IMR-90 (cell line): ENCODE measurements at places on chromosomes 1 and 21. TPM values are rescaled to one million over a fixed set of nuclear protein-coding genes. Genes with fewer than 3 reads are reported as not detected.
A peak's percentile ranks its signal among the peaks of the same experiment; 100 is the strongest.

DNA sequence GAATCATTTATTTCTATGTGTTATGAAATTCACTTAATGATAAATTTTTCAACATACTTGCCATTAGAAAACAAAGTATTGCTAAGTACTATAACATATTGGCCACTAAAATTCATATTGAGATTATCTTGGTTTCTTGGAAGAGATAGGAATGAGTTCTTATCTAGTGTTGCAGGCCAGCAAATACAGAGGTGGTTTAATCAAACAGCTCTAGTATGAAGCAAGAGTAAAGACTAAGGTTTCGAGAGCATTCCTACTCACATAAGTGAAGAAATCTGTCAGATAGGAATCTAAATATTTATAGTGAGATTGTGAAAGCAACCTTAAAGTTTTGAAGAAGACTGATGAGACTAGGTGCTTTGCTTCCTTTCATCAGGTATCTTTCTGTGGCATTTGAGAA is 37.9 kb upstream of the FOXE3 start:
- H3K4me1 ChIP-seq = peaks cover 8% of the 10 kb centered on the region
- peaks cover 11% of the 10 kb centered on the region for H3K36me3 ChIP-seq
- H3K27ac ChIP-seq = no peak overlapping the region
- H3K27me3 ChIP-seq = no peaks in the 10 kb centered on the region

- H3K36me3 ChIP-seq = no peaks in the 10 kb centered on the region; the same call in 1 of the 2 replicates
- peak overlapping the region; percentile 98 for H3K27ac ChIP-seq
- peak; percentile 48 for DNase-seq
- H3K4me3 ChIP-seq = peak overlapping the region; percentile 78
- no peaks in the 10 kb centered on the region for H3K27me3 ChIP-seq
These were observed 1.0 kb downstream of the EGLN1 start for GRCh38 chr1:231420959-231421545.

DNA sequence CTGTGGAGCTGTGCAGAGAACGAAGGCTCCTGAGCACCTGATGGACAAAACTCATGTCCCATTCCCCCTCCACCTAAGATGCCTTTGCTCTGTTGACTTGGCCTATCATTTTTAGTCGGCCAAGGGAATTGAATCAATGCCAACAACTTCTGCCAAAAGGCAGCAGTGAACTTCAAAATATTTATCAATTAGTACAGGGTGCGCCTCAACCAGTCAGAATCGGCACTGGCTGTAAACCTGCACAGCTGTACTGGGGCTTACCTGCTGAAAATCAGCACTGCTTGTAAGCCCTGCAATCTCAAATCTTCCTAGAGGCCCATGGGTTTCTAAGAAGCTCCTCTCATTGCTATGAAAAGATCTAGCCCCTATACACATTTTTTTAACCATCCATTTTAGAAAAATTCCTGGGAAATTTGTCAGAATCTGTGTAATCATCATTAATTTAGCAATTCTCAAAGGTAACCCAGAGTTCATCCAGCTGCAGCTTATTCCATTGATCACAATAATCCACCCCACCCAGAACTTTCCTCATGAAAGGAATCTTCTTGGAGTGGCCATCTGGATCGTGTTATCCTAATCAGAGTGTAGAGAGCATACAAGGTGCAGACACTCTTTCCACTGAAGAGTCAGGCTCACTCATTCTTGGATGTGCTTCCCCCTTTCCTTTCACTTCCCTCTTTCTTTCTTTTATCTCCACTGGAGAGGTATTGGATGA is 40.2 kb downstream of the ADAMTS1 start:
- no peak overlapping the region for H3K27ac ChIP-seq
- H3K27me3 ChIP-seq = no peaks in the 10 kb centered on the region

DNA sequence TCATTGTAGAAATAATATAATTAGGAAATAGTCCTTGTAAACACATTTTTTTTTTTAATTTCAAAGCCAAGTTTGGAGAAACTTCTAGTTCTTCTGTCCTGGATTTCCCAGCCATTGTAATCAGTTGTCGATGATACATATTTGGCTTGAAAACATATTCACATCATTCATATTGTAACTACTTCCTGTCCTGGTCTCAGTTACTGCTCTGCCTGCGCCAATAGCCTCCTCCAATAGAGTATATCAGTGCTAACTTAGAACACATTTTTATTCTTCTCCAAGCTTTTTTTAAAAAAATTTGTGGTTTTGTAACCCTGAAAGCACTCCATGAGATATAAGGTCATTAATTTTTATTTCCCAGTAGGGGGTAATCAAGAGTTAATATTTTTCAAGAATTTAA is 46.1 kb upstream of the FMO2 start:
- H3K4me3 ChIP-seq = no peak overlapping the region
- H3K27me3 ChIP-seq = no peaks in the 10 kb centered on the region; the same call in 1 of the 2 replicates
- H3K4me1 ChIP-seq = peaks cover 13% of the 10 kb centered on the region
- no peaks in the 10 kb centered on the region for H3K36me3 ChIP-seq
- no peak overlapping the region for H3K27ac ChIP-seq

- peak; percentile 23 for DNase-seq
- H3K4me3 ChIP-seq = peak overlapping the region; percentile 57
- no peaks in the 10 kb centered on the region for H3K27me3 ChIP-seq
- no peaks in the 10 kb centered on the region for H3K4me1 ChIP-seq
- H3K36me3 ChIP-seq = peaks cover 7% of the 10 kb centered on the region; the same call in 1 of the 2 replicates
These were observed 376 bp downstream of the SF3A3 start for GRCh38 chr1:37989361-37989930.

GRCh38 chr1:171563675-171564074 is 58.4 kb upstream of the MYOCOS start:
- H3K27ac ChIP-seq = no peak overlapping the region
- H3K36me3 ChIP-seq = peaks cover 40% of the 10 kb centered on the region
- no peaks in the 10 kb centered on the region for H3K27me3 ChIP-seq
- no peak overlapping the region for H3K4me3 ChIP-seq
- DNase-seq = peak; percentile 76

GRCh38 chr1:21497466-21498061 is 11.7 kb upstream of the ALPL start:
- no peak for DNase-seq
- H3K4me1 ChIP-seq = peaks cover 2% of the 10 kb centered on the region; the same call in 1 of the 2 replicates
- H3K27me3 ChIP-seq = peaks cover 8% of the 10 kb centered on the region
- no peak overlapping the region for H3K27ac ChIP-seq
- no peaks in the 10 kb centered on the region for H3K36me3 ChIP-seq

DNA sequence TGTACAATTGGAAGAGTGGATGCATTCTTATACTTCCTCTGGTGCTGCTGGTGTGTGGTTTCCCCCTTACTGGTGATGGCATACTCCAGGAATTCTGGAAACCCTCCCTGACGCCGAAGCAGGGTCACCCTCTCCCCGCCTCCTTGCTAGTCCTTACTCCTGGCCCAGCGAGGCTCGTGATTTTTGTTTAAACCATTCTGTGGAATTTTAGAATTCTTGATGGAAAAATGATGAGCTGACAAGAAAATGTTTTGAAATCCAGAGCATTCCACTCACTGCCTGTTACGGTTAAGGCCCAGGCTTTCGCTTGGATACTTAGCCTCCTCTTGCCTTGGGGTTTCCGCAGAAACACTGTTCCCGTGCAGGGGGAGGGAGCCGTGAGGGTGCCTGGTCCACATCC is 41.1 kb downstream of the IL6R start:
- peaks cover 27% of the 10 kb centered on the region for H3K36me3 ChIP-seq
- peaks cover 4% of the 10 kb centered on the region for H3K27me3 ChIP-seq
- H3K4me1 ChIP-seq = peaks cover 29% of the 10 kb centered on the region
- peak overlapping the region; percentile 95; the same call in 1 of the 2 replicates for H3K27ac ChIP-seq
- H3K4me3 ChIP-seq = no peak overlapping the region

DNA sequence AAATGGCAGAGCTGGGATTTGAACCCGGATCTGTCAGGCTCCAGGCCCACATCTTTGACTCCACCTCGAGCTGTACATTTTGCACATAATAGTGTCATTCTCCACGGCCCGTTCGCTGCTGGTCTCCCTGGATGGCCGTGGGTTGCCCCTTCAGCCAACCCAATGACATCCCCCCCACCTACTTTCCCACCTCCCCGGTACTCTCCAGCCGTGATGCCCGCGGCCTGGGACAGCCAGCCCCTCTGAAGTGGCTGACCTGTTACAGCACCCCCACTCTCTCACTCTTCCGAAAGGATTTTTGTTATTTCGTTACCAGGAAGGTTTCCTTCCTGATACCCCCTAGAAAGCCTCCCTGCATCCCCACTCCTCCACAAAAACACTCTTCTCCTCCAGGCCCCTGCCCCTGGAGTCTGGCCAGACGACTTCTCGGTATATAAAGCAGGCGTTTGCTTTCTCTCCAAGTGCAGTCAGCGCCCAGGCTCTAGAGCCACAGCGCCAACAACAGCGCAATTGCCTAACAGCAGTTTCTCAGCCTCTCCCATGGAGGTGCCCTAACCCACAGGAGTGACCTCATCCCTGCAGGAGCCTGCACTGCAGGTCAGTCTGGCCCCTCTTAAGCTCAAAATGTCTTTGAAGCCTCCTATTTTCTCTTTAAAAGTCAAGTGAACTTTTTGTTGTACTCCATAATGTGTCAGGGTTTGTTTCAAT is 14.5 kb upstream of the GJB5 start:
- H3K4me3 ChIP-seq = no peak overlapping the region
- peaks cover 3% of the 10 kb centered on the region; the same call in 1 of the 2 replicates for H3K27me3 ChIP-seq
- no peak overlapping the region for H3K27ac ChIP-seq

- peak; percentile 25 for DNase-seq
- no peaks in the 10 kb centered on the region for H3K36me3 ChIP-seq
- no peak overlapping the region for H3K4me3 ChIP-seq
- H3K27ac ChIP-seq = no peak overlapping the region; the same call in 1 of the 2 replicates
- no peaks in the 10 kb centered on the region for H3K27me3 ChIP-seq
- H3K4me1 ChIP-seq = peaks cover 8% of the 10 kb centered on the region
These were observed 854.4 kb downstream of the LTN1 start for GRCh38 chr21:28138272-28138671.

GRCh38 chr1:110617116-110617515 is 11.0 kb upstream of the KCNA2 start:
- no peak for DNase-seq
- no peaks in the 10 kb centered on the region for H3K4me1 ChIP-seq
- no peaks in the 10 kb centered on the region for H3K36me3 ChIP-seq
- H3K27ac ChIP-seq = no peak overlapping the region
- peaks cover 31% of the 10 kb centered on the region for H3K27me3 ChIP-seq
- H3K4me3 ChIP-seq = no peak overlapping the region

DNA sequence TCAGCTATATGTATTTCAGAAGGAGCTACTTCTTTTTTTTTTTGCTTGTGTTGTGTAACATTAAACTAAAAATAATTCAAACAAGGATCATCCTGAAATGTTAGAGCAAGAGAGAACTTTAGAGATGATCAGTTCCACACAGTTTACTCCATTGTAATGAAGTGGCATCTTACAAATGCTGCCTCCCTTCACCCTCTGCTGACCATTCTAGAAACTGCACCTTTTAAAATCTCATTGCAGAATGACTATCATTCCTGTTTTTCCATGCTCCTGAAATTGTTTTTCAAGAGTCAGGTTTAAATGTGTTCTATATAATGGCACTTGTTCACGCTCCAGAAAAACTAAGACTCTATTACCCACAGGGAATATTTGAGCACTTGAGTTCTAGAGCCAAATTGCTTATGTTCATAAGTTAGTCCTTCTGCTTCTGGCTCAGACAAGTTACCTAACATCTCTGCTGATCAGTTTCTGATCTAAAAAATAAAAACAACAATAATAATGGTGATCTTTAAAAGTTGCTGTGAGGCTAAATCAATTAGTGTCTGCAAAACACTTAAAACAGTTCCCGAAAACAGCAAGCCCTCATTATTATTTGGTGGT is 21.5 kb upstream of the SLC44A5 start:
- no peak overlapping the region for H3K4me3 ChIP-seq
- no peaks in the 10 kb centered on the region for H3K36me3 ChIP-seq
- peak; percentile 23 for DNase-seq

DNA sequence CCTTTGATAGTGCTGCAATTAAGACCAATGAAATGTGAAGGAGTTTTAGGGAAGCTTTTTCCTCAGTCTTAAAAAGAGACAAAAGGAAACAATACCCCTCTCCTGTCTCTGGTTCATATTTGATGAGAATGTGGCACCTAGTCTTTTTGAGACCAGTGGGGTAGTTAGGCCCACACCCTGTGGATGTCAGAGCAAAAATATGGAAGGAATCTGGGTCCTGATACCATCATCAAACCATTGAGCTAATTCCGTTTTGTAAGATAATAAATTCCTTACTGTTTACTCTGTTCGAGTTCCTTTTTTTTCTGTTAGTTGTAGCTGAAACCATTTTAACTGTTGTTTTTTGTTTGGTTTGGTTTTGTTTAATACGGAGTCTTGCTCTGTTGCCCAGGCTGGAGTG is 33.3 kb downstream of the PTPRC start:
- peak; percentile 38 for DNase-seq
- no peak overlapping the region for H3K27ac ChIP-seq
- H3K4me1 ChIP-seq = peaks cover 10% of the 10 kb centered on the region
- H3K36me3 ChIP-seq = no peaks in the 10 kb centered on the region
- H3K27me3 ChIP-seq = no peaks in the 10 kb centered on the region

GRCh38 chr21:44931501-44932407 is 8.1 kb upstream of the SLX9 start:
- H3K27ac ChIP-seq = no peak overlapping the region
- no peak for DNase-seq
- peaks cover 27% of the 10 kb centered on the region for H3K4me1 ChIP-seq

DNA sequence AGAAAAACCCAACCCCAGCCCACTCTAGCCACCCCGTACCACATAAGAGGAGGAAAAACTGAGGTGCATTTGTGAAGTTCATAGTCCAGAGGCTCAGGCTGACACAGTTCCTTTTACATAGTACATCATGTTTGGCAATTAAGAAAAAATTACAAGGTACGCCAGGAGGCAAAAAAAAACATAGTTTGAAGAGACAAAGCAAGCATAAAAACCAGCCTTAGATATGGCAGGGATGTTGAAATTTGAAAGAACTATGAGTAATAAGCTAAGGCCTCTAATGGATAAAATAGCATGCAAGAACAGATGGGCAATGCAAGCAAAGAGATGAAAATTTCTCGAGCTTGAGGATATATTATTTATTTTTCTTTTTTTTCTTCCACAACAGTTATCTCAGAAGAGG is 31.9 kb downstream of the MIXL1 start:
- no peaks in the 10 kb centered on the region; the same call in 1 of the 2 replicates for H3K36me3 ChIP-seq
- no peak overlapping the region for H3K27ac ChIP-seq
- peak; percentile 23 for DNase-seq
- H3K4me3 ChIP-seq = no peak overlapping the region

Gene PHGDH
- 162 and 331 TPM in 2 replicates for total RNA-seq

Gene EPS8L3
- total RNA-seq = not detected in 2 replicates

Gene INSRR
- total RNA-seq = not detected in 2 replicates

Gene HUNK
- 1.1 and 2.0 TPM in 2 replicates for total RNA-seq

Gene COL24A1
- total RNA-seq = 1.4 and 2.5 TPM in 2 replicates

Gene LCK
- not detected in 2 replicates for total RNA-seq

Gene PLEKHN1
- 0.28 and 0.54 TPM in 2 replicates for total RNA-seq
